Fibroblast of skin of abdomen (primary cell): ENCODE measurements at places on chromosomes 2 and 18.

GRCh38 chr2:3130889-3131635 is 246.6 kb downstream of the EIPR1 start:
- no peak for DNase-seq

GRCh38 chr18:47470941-47471340 is 219.5 kb upstream of the SKOR2 start:
- no peak for DNase-seq

DNA sequence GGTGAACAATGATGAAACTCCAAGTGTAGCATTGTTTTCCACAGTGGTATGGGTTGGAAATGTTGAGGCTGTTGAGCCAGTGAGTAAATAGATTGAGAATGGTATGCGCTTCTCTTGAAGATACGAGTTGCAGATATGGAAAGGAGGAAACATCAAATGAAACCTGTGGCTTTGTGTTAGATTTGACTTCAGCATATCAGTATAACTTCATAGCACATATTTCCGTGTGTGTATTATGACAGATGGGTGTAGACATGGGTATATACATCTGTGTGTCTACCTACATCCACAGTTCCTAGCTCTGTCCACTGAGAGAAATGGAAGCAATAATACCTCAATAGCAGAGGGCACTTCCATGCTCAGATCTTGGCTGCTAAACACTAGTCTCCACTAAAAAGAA is 8.0 kb downstream of the SNED1 start:
- no peak for DNase-seq

DNA sequence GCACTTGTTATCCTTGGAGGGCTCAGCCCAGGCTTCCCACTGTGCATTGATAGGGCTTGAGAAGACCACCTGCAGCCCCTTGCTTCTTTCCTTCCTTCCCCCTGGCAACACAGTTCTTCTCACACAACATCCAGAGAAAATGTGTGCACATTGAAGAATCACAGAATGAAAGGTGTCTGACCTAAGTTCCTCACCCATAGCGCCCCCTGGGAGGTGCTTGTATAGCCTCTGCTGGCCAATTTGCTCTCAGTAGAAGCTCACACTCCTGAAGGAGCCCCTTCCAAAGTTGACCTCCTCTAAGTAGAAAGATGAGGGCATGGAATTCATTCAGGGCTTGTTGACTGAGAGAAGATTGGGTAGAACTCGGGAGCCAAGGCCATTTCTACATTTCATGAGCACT is 758.4 kb upstream of the KLHL29 start:
- DNase-seq = no peak

DNA sequence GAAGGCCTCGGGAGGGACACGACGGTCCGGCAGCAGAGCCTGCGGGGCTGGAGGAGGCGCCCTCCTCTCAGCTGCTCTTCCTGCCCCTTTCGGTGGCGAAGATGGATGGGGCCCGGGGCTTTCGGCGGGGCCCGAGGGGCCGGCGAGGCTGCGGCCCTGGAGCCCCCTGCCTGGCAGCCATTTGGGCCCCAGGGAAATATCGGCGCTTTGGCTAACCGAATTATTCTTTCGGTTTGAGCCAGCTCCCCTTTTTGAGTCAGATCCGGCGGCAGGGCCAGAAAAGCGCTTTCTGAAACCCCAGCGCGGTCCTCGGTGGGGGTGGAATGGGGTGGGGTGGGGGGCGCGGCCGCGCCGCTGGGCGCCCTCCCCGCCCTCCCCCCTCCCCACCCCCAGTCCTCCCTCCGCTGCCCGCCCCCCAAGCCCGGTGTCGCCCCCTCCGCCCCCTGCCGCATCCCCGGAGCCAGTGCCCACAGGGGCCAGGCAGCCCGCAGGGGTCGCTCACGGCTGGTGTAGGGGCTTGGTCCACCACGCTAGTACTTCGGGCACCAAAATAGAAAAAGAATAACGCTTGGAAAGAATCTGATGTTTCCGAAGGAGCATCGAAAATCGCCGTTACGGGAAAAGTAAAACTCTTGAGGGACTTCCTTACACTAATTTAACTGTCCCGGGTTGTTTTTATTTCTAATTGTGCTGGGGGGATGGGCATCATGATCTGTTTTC is 9.1 kb upstream of the ARID5A start:
- peak; percentile 34 for DNase-seq

- DNase-seq = peak; percentile 98
Measured at GRCh38 chr2:196399722-196400691, 228.6 kb upstream of the STK17B start.
